Trophoblast cell (in vitro differentiated cells and primary cell): ENCODE measurements at places on chromosomes 11 and 22.

- H3K4me1 ChIP-seq: peaks cover 8% of the 10 kb centered on the region
- no peaks in the 10 kb centered on the region for H3K27me3 ChIP-seq
- no peaks in the 10 kb centered on the region for H3K36me3 ChIP-seq
Observed at GRCh38 chr11:8905528-8906165, 5.3 kb upstream of the AKIP1 start.

GRCh38 chr22:48574776-48575617, 1252.7 kb downstream of the BRD1 start:
- no peaks in the 10 kb centered on the region for H3K36me3 ChIP-seq
- peaks cover 3% of the 10 kb centered on the region for H3K4me1 ChIP-seq
- no peak overlapping the region for H3K27ac ChIP-seq

DNA sequence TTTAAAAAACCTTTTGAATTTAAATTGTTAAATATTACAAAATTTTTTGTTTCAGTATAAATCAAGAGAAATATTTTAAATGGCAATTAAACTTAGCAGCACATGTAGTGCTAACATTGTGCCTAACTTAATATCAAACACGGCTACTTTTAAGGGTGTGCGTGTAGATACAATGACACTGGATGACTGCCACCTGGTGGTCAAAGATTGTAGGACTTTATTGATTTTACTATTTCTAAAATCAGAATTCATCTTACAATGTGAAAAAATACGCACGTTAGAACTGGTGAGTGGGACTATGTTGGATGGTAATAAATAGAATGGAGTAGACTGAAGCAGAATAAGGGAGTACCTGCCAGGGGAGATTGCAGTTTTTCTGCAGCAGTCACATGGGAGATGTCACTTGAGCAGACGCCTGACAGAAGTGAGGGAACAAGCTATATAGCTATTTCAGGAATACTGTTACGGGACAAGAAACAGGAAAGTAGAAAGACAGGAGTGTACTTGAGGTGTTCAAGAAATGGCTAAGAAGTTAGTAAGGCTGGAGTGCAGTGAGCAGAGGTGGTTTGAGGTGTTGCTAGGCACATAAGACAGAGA, 52.9 kb downstream of the UVRAG start:
- DNase-seq: peak; percentile 84
- H3K4me3 ChIP-seq: no peak overlapping the region
- no peak overlapping the region for H3K27ac ChIP-seq
- H3K27me3 ChIP-seq: no peaks in the 10 kb centered on the region

- H3K27me3 ChIP-seq: no peaks in the 10 kb centered on the region
- no peak overlapping the region for H3K27ac ChIP-seq
- peaks cover 33% of the 10 kb centered on the region for H3K36me3 ChIP-seq
- no peak for DNase-seq
- no peaks in the 10 kb centered on the region for H3K4me1 ChIP-seq
Observed at GRCh38 chr22:24105013-24105360, 76.3 kb upstream of the SUSD2 start.

DNA sequence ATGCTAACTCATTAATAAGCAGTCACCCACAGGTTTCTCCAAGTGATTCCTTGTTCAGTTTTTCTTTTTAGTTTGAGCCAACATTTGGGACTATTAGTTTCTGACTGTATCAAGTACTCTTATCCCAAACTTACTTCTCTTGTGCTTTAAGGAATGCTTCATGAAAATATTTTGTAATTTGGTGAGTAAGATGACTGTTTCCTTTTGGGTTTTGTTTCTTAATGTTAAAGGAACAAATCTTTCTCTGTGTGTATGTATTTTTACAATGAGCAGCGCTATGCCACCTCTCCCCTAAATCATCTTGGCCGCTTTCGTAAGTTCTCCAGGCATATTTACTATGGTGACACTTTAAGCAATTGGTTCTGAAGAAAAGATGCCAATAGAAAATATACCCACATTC, 72.4 kb downstream of the LDLRAD3 start:
- DNase-seq: no peak
- no peaks in the 10 kb centered on the region for H3K36me3 ChIP-seq
- no peaks in the 10 kb centered on the region for H3K27me3 ChIP-seq
- no peaks in the 10 kb centered on the region for H3K4me1 ChIP-seq
- no peak overlapping the region for H3K4me3 ChIP-seq

DNA sequence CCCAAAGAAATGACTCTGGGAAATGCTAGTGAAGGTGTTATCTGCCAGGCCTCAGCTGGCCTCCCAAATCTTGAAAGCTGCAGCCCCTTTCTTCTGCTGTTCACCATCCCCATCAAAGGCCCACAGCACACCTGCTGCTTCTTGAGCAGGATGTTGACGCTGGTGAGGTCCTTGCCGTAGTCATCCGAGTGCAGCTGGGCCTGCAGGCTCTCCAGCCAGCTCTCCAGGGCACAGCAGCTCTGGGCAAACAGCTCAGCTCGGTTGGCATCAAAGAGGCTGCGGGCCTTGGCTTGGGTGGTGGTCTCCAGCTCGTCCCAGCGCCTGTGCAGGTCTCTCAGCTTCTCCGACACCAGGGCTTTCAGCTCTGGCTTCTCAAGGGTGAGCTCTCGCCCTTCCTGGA, 18.5 kb upstream of the RBM4B start:
- peaks cover 21% of the 10 kb centered on the region for H3K36me3 ChIP-seq
- no peak overlapping the region for H3K27ac ChIP-seq
- H3K4me1 ChIP-seq: no peaks in the 10 kb centered on the region
- no peak overlapping the region for H3K4me3 ChIP-seq
- no peaks in the 10 kb centered on the region for H3K27me3 ChIP-seq

DNA sequence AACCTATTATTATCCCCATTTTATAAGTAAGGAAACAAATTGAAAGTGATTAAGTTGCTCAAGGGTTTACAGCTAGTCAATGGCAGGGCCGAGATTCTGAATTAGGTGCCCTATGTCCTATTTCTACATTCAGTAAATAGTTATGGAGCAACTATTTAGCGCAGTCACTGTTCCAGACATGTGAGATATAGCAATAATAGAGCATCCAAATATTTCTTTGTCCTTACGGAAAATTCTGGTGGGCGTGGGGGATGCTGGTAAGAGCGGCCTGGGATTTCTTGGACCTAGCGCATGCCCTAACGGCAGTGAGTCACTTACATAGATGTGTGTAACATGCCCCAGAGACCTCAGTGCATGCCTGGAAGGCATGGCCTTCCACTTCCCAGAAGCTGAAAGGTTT, 4.4 kb downstream of the DTX4 start:
- peaks cover 2% of the 10 kb centered on the region for H3K36me3 ChIP-seq
- H3K27ac ChIP-seq: no peak overlapping the region
- peak; percentile 97 for DNase-seq
- H3K4me3 ChIP-seq: no peak overlapping the region

GRCh38 chr11:88363648-88364065, 26.1 kb upstream of the CTSC start:
- H3K36me3 ChIP-seq: no peaks in the 10 kb centered on the region
- no peaks in the 10 kb centered on the region for H3K27me3 ChIP-seq
- H3K4me3 ChIP-seq: no peak overlapping the region
- H3K27ac ChIP-seq: no peak overlapping the region

DNA sequence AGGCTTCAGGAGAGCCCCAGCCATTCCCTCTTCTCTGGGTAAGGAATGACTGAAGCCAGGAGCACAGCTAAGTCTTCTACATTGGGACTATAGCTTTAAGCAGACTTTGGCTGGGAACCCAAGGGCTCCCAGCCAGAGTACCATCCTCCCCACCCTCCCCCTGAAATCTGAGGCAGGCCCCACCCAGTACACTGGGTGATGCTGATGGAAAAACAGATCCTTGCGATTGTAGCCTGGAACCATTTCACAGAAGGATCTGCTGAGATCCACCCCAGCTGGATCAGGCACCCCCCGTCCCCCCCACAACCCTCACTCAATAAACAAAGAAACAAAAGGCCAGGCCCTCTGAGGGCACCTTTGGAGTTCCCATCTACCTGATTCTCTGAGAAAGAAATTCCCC, 39.8 kb downstream of the IL18BP start:
- DNase-seq: no peak
- no peak overlapping the region for H3K27ac ChIP-seq
- H3K4me3 ChIP-seq: no peak overlapping the region
- H3K27me3 ChIP-seq: no peaks in the 10 kb centered on the region
- H3K4me1 ChIP-seq: peaks cover 23% of the 10 kb centered on the region

GRCh38 chr11:134402910-134403309, 9.1 kb downstream of the B3GAT1 start:
- H3K36me3 ChIP-seq: no peaks in the 10 kb centered on the region
- no peak overlapping the region for H3K27ac ChIP-seq
- no peak for DNase-seq
- no peaks in the 10 kb centered on the region for H3K4me1 ChIP-seq

DNA sequence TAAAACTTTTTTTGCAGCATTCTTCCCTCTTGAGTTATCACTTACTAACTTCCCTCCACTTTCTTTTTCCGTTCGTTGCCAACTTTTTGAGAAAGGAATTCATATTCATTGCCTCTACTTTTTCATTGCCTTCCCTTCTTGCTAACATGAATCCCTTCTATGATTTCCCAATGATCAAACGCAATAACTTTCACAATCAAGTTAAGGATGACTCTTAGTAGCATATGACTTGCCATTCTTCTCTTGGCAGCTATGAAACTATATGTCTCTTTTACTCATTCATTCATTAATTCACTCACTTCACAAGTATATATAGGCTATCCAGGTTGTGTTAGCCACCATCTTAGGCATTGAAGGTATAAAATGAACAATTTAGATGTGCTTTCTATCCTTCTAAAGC, 16.6 kb upstream of the ARHGAP20 start:
- H3K36me3 ChIP-seq: no peaks in the 10 kb centered on the region
- no peak overlapping the region for H3K27ac ChIP-seq
- H3K27me3 ChIP-seq: no peaks in the 10 kb centered on the region
- no peak overlapping the region for H3K4me3 ChIP-seq

DNA sequence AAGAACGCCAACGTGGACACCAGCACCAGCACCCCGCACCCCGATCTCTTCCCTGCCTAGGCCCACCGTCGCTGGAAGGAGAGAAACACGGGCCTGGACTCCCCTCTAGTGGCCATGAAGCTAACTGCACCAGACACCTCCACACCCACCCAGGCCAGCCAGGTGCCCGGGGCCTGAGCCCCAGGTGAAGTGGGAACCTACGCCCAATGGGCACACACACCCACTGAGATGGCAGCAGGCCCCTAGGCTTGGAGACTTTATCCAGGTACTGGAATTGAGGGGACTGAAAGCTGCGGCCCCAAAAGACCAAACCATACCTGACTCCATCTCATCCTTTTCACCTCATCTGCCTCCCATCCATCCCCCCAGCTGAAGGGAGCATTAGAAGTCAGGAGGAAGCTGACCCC, 81.0 kb downstream of the BUD13 start:
- peaks cover 10% of the 10 kb centered on the region for H3K4me1 ChIP-seq
- DNase-seq: no peak

DNA sequence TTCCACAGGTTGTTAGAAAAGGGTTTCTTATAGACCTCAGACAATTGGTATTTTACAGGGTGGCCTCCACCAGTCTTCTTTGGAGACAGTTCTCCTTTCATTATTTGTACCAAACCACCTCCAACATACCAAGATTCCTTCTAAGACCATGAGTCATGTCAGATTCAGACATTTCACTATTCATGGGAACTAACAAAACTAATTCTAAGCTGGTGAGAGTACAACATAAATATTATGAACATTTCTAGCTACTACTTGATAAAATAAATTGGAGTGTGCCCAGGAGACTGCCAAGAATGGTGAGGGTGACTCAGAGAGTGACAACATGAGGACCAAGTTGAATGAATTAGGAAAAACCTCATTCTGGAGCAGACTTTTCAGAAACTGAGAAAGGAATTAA, 494.6 kb upstream of the LRRC4C start:
- no peaks in the 10 kb centered on the region for H3K4me1 ChIP-seq
- no peaks in the 10 kb centered on the region for H3K36me3 ChIP-seq
- H3K27ac ChIP-seq: no peak overlapping the region
- no peaks in the 10 kb centered on the region for H3K27me3 ChIP-seq

GRCh38 chr22:22103078-22103875, 120.7 kb upstream of the TOP3B start:
- no peaks in the 10 kb centered on the region for H3K4me1 ChIP-seq
- DNase-seq: peak; percentile 19
- H3K27ac ChIP-seq: no peak overlapping the region
- no peak overlapping the region for H3K4me3 ChIP-seq
- H3K27me3 ChIP-seq: no peaks in the 10 kb centered on the region
- H3K36me3 ChIP-seq: no peaks in the 10 kb centered on the region

DNA sequence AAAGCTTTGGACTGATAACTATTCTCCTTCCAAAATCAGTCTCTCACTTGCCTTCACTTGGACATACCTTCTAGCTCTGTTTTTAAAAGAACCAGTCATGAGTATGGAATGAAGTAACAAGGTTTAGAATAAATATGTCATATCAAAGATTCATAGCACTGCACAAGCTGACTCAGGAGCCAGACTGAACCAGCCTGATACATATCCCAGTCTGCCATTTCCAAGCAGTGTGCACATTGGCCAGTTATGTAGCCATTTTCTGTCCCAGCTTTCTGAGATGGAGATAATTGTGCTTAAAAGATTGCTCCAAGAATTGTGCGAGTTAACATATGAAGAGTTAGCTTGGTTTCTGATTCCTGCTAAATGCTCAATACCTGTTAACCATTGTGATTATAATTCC, 311.3 kb downstream of the C11orf87 start:
- no peak overlapping the region for H3K27ac ChIP-seq
- H3K4me1 ChIP-seq: no peaks in the 10 kb centered on the region
- H3K27me3 ChIP-seq: no peaks in the 10 kb centered on the region
- no peaks in the 10 kb centered on the region for H3K36me3 ChIP-seq
- no peak overlapping the region for H3K4me3 ChIP-seq

GRCh38 chr22:50112151-50113118, 22.6 kb downstream of the MOV10L1 start:
- H3K4me3 ChIP-seq: peak overlapping the region; percentile 43
- peak overlapping the region; percentile 25 for H3K27ac ChIP-seq
- peaks cover 19% of the 10 kb centered on the region for H3K4me1 ChIP-seq
- no peaks in the 10 kb centered on the region for H3K27me3 ChIP-seq
- H3K36me3 ChIP-seq: no peaks in the 10 kb centered on the region
- no peak for DNase-seq

- H3K4me1 ChIP-seq: no peaks in the 10 kb centered on the region
- no peaks in the 10 kb centered on the region for H3K27me3 ChIP-seq
- H3K4me3 ChIP-seq: no peak overlapping the region
- peaks cover 74% of the 10 kb centered on the region for H3K36me3 ChIP-seq
- H3K27ac ChIP-seq: no peak overlapping the region
Observed at GRCh38 chr22:46355996-46356471, 20.5 kb downstream of the TRMU start.

- H3K27ac ChIP-seq: no peak overlapping the region
- peaks cover 2% of the 10 kb centered on the region for H3K36me3 ChIP-seq
- H3K4me1 ChIP-seq: peaks cover 9% of the 10 kb centered on the region
- no peak overlapping the region for H3K4me3 ChIP-seq
Observed at GRCh38 chr11:12395333-12395732, 18.0 kb downstream of the PARVA start.
